ENCODE measurements at places on chromosomes 16 and 17.

DNA sequence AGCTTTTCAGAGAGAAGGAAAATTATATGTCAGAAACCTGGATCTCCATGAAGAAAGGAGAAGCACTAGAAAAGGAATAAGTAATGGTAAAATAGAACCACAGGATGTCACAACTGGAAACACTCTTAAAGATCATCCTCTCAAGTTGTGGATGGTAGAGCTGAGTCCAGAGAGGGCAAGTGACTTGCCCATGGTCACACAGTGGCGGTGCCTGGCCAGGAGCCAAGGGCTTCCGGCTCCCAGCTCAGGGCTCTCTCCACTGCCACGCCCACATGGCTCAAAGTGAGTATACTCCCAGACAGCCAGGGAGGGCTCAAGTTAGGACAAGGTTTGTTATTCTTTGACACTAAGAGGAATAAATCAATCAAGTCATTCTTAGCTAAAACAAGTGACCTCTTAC, 159.8 kb downstream of the COPRS start:
- H3K27ac ChIP-seq, result no peak overlapping the region
- H3K36me3 ChIP-seq, result no peaks in the 10 kb centered on the region

GRCh38 chr16:28863929-28864793, 518 bp downstream of the SH2B1 start:
- H3K4me1 ChIP-seq, result no peaks in the 10 kb centered on the region
- H3K27ac ChIP-seq, result peak overlapping the region; percentile 99
- peak; percentile 70 for DNase-seq
- peaks cover 8% of the 10 kb centered on the region for H3K36me3 ChIP-seq

GRCh38 chr16:81138831-81139557, 42.8 kb upstream of the GCSH start:
- H3K27ac ChIP-seq, result no peak overlapping the region
- no peaks in the 10 kb centered on the region for H3K27me3 ChIP-seq
- DNase-seq, result no peak
- H3K4me3 ChIP-seq, result no peak overlapping the region
- no peaks in the 10 kb centered on the region for H3K4me1 ChIP-seq

DNA sequence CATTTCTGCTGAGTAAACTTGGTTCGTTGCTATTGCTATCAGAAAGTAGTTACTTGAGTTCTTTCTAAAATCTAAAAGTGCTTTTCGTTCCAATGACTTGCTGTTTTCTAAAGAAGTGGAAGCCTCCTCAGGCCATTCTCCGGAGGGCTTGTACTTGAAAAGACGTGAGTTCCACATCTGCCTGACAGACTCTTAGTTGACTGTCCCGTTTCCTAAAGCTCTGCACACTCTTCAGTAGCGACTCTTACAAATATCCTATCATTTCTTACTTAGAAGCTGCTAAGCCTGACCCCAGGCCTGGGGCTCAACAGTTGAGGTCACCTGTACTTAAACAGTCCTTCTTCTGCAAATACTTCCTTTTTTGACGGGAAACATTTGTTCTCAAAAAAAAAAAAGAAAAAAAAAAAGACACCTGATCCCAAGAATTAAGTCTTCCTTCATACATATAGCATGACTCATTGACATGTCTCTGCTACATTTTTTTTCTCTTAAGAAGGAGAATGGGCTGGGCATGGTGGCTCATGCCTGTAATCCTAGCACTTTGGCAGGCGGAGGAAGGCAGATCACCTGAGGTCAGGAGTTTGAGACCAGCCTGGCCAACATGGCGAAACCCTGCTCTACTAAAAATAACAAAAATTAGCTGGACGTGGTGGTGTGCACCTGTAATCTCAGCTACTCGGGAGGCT, 61.5 kb downstream of the DHRS7C start:
- no peak overlapping the region for H3K4me3 ChIP-seq
- DNase-seq, result no peak
- H3K4me1 ChIP-seq, result no peaks in the 10 kb centered on the region
- H3K36me3 ChIP-seq, result no peaks in the 10 kb centered on the region
- H3K27ac ChIP-seq, result no peak overlapping the region

DNA sequence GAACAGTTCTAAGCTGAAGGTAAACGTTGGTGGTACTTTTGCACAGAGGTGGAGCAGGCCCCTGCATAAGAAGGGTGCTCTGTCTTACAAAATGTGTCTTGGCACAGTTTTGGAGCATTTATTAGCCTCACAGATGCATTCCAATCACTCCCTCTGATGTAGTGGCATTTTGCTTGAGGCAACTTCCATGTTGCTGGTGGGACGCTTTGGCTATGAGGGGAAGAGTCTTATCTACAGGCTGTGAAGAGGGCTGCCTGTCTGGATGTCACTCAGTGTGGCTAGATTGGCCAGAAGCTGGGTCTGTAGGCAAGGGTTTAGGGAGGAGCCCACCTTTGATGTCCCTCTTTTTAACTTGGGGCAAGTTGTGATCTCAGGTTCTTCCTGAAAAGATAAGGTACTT, 2.6 kb upstream of the RARA start:
- no peaks in the 10 kb centered on the region for H3K27me3 ChIP-seq
- H3K36me3 ChIP-seq, result no peaks in the 10 kb centered on the region
- H3K27ac ChIP-seq, result peak overlapping the region; percentile 77
- peaks cover 49% of the 10 kb centered on the region for H3K4me1 ChIP-seq

DNA sequence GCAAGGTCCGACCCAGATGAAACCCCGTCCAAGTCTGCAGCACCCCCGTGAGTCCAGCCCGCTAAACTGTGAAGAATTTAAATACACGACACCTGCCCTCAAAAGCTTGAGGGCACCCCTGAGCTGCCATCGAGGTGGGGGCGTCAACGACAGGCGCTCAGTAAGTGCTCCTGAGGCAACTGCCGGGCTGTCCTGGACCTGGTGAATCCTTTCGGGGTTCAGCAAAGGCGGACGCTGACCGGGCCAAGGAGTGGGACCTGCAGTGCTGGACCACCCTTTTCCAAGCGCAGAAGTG, 512 bp upstream of the ENDOV start:
- H3K27me3 ChIP-seq, result no peaks in the 10 kb centered on the region
- H3K4me1 ChIP-seq, result no peaks in the 10 kb centered on the region
- H3K27ac ChIP-seq, result peak overlapping the region; percentile 94
- peak; percentile 7 for DNase-seq

DNA sequence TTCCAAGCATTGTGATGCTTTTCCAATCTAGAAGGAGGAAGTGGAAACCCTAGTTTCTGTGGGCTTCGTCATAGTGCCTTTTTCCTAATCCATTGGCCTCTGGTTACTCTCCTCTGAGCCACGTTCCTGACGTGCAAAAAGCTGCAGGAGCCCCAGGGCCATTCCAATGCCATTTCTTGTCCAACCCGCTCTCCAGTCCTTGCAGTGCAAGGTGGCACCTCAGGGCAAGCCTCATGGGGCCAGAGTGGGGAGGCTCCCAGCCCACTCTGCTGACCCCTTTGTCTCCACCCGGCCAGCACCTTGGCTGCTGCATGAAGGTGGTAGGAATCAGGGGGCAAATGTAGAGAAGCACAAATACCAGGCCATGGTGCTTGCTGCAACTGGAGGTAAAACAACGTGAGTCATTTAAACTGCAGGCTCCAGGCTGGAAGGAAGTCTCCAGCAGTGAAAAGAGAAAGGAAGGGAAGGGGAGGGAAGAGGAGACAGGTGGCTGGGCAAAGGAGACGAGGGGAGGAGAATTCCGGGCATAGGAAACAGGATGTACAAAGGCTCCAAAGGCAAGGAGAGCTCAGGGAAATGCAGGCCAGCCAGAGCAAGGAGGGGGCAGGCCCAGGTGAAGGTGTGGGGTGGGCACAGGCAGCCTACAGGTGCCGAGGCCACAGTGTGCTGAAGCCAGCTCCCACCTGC, 168.2 kb upstream of the TNRC6C start:
- no peak for DNase-seq
- H3K27ac ChIP-seq, result no peak overlapping the region
- H3K4me1 ChIP-seq, result no peaks in the 10 kb centered on the region
- peaks cover 31% of the 10 kb centered on the region for H3K27me3 ChIP-seq
- H3K4me3 ChIP-seq, result no peak overlapping the region

GRCh38 chr17:50763716-50764475, 3.4 kb downstream of the ANKRD40CL start:
- peaks cover 16% of the 10 kb centered on the region for H3K36me3 ChIP-seq
- no peaks in the 10 kb centered on the region for H3K4me1 ChIP-seq
- H3K27me3 ChIP-seq, result no peaks in the 10 kb centered on the region
- peak overlapping the region; percentile 96 for H3K27ac ChIP-seq
- H3K4me3 ChIP-seq, result no peak overlapping the region

DNA sequence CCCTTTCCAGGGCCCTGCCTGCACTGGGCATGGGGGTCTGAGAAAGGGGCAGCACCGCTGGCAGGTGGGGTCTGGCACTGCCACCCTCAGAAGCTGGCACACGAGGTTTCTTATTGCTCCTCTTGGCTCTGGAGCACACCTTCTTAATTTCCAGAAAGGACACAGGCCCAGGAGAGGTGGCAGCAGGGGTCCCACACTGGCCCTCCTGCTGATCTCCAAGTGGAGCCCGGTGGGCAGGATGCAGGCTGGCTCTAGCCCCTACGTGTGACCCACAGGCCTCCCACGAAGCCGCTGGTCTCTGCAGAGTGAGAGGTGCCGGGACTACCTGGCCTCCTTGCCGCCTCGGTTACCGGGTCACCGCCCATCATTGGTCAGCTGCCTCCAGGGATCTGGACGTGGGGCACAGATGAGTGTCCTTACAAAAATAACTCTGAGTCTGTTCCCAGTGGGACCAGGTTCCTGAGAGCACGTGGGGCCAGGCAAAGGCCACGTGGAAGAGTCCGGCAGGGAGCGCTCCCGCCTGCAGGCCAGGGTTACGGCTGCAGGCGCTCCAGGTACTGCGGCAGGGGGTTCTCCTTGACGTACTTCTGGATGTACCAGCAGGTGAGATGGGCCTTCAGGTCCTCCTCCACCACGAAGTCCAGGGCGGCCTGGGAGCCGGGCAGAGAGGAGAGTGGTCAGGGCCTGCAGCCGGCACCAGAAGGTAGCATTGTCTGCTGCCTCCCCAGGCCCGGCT, 10.3 kb downstream of the NATD1 start:
- peaks cover 3% of the 10 kb centered on the region for H3K36me3 ChIP-seq
- H3K27ac ChIP-seq, result no peak overlapping the region
- H3K27me3 ChIP-seq, result no peaks in the 10 kb centered on the region
- H3K4me3 ChIP-seq, result no peak overlapping the region

- no peak overlapping the region for H3K4me3 ChIP-seq
- H3K27ac ChIP-seq, result no peak overlapping the region
- H3K27me3 ChIP-seq, result no peaks in the 10 kb centered on the region
- no peak for DNase-seq
- H3K4me1 ChIP-seq, result no peaks in the 10 kb centered on the region
These were observed 406.6 kb upstream of the SALL1 start for GRCh38 chr16:51557670-51558069.

- DNase-seq, result no peak
- H3K4me3 ChIP-seq, result no peak overlapping the region
- H3K4me1 ChIP-seq, result no peaks in the 10 kb centered on the region
- H3K27me3 ChIP-seq, result no peaks in the 10 kb centered on the region
These were observed 154.8 kb upstream of the WSCD1 start for GRCh38 chr17:5915337-5915736.

DNA sequence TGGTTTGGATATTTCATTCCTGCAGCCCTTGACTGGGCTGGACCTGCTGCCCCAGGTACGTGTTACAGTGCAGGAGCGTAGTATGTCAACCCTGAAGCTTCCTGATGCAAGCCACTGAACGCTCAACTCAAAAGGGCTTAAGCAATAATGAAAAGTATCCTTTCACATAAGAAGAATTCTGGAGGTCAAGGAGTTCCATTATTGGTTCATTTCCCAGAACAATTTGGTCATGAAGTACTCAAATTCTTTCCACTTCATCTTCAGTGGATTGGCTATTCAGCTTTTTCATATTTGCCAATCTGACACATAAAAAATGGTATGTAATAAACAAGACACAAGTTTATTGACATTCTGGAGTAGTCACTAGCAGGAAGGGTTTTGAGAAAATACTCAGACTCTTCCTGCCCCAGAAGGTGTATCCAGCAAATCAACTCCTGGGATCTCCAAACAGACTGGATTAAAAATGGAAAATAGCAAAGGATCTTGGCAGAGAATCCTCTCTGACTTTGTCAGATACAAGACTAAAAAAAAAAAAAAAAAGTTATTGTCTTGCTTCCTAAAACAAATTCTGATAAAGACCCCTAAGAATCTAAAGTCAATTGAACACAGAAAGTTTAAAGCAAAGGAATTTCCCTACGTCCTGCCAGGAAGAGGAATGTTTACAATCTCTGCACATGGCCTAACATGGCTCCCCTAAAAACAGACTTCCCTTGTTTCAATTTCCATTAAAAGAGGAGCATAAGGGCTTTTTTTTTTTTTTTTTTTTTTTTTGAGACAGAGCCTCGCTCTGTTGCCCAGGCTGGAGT, 37.5 kb upstream of the WSB1 start:
- no peak overlapping the region for H3K4me3 ChIP-seq
- H3K4me1 ChIP-seq, result no peaks in the 10 kb centered on the region
- no peaks in the 10 kb centered on the region for H3K27me3 ChIP-seq
- no peaks in the 10 kb centered on the region for H3K36me3 ChIP-seq
- DNase-seq, result no peak
- H3K27ac ChIP-seq, result no peak overlapping the region

DNA sequence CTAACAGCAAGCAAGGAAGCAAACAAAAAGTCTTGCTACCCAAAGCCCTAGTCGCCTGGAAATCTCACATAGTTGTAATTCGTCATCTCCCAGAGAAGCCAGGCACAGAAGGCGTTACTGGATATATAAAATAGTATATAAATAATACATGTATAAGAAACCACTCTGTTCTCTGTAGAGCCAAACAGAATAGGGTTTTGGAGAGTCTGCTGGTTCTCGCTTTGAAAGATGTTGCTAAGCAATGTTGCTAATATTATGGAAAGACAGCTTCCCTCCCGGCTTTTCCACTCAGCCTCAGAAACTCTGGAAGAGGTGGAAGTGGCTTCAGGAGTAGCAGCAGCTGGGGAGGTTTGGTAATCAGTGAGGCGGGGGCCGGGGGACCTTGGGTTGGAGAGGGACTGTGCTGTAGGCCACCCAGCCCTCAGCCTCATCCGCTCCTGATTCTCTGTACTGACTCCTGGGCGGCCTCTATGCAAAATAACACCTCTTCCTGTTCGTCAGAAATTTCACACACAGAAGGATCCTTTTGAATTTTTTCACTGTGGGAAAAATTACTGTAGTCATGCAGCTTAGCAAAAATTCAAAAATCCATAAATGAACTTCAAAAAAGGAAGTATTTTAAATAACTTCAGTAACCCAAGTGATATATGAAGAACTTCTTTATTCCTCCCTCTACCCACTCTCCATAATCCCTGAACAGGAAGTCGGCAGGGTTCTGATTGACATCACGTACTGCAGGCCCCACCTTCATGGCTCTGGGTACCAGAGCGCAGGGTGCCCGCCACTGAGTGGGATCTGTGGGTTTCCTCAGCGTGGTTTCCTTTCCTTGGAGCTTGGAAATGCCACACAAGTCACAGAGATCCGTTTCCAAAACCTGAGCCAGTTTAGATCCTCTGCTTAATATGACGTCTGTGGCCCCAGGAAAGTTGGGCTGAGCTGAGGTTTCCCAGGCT, 51.4 kb downstream of the RAP1GAP2 start:
- H3K36me3 ChIP-seq, result no peaks in the 10 kb centered on the region
- no peaks in the 10 kb centered on the region for H3K27me3 ChIP-seq
- no peaks in the 10 kb centered on the region for H3K4me1 ChIP-seq
- H3K4me3 ChIP-seq, result no peak overlapping the region
- H3K27ac ChIP-seq, result no peak overlapping the region
